Hematopoietic multipotent progenitor cell treated with erythropoietin and hydrocortisone succinate and interleukin-3 and kit ligand, for 15 days (in vitro differentiated cells): ENCODE measurements at places on chromosomes 1 and 21.

GRCh38 chr1:24644100-24644384, 940 bp downstream of the SRRM1 start:
- peak; percentile 14 for DNase-seq

GRCh38 chr1:54610601-54611580, 12.4 kb downstream of the FAM151A start:
- no peak for DNase-seq

DNA sequence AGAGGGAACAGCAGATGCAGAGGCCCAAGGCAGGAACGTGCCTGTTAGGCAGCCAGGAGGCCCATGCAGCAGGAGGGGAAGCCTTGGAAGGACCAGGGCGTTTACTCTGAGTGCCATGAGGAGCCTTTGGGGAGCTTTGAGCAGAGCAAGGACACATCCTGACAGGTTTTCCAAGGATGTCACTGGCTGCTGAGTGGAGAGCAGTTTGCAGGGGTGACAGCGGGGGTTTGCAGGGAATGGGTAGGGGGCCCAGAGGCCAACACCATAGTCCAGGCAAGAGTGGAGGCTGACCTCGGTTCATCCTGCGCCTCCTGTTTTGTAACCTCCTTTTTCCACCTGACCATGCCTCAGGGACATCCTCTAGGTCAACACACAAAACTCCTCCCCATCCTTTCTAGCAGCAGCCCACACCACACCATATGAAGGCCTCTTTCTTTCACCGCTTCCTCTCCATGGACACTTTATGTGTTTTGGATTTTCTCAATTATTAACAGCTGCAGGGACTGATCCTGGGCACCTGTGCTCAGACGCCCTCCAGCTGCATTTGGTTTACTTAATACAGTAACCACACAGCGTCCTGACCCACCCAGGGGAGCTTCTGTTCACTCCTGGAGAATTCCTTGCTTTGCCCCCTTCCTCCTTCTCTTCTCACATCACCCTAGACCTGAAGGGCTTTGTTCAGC, 528.5 kb downstream of the MATN1 start:
- no peak for DNase-seq

- DNase-seq = no peak
Observed at GRCh38 chr1:229138058-229138457, 132.9 kb upstream of the RAB4A start.

- DNase-seq = no peak
Observed at GRCh38 chr1:22051607-22052114, 848 bp upstream of the CDC42 start.

DNA sequence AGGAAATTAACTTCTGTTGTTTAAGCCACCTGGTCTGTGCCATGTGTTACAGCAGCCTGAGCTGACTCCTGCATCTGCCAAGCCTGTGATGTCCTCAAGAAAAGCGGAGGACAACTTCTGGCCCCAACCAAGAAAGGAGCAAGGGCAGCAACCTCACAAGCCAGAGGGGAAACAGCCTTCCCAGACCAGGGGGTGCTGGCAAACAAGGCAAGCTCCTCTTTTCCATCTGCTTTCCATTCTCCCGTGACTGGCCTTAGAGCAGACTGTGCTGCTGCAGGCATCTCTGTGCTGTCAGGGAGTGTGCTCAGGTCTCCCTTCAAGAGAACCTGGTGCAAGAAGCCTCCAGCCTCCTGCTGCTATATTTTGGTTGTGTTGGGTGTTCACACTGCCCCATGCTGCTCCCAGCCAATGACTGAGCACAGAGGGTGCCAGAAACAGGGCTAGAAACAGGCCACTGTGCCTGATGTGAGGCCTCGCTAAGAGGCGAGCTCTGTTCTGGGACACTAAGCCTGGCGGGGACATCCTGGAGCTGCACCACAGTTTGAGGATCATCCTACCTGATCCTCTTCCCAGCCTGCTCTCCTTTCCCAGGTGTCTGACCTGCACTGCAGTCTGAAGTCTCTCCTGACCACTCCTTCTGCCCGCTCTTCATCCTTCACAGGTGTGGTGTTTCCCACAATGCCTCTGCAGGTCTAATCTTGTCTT, 27.5 kb upstream of the SLAMF9 start:
- no peak for DNase-seq

DNA sequence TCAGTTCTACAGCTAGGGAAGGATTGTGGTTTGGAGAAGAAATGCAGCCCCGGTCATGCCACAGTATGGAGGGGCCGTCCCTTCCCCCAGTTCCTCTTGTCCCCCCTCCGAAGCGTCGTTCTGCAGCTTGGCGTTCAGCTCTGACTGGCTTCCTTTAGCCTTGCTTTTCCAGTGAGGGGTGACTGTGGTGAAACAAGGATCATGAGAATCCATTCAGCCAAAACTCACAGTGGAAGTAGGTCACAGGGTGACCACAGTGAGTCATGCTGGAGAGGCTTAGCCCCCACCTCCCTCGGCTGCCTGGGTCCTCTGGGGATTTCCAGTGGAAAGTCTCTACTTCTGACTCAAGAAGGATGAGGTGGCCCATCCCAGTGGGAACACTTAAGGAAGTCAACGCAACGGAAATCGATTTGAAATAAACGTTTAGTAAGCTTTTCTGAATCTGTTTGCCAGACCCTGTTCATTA, 37.3 kb upstream of the COL6A2 start:
- DNase-seq = no peak
